ENCODE measurements at places on chromosomes 6 and 20. TPM values are rescaled to one million over a fixed set of nuclear protein-coding genes. Genes with fewer than 3 reads are reported as not detected.

The DNAH8 gene
- 0.01 TPM for polyA plus RNA-seq

The MYCT1 gene
- 10.6 TPM for polyA plus RNA-seq

The ENPP5 gene
- polyA plus RNA-seq, result 5.0 TPM

The NMBR gene
- 0.15 TPM for polyA plus RNA-seq

The RUNX2 gene
- polyA plus RNA-seq, result 2.6 TPM

The MUCL3 gene
- polyA plus RNA-seq, result not detected

The BPIFB2 gene
- not detected for polyA plus RNA-seq

The RNF5 gene
- polyA plus RNA-seq, result 102 TPM

The SLC32A1 gene
- polyA plus RNA-seq, result not detected

The IL20RA gene
- 2.1 TPM for polyA plus RNA-seq

DNA sequence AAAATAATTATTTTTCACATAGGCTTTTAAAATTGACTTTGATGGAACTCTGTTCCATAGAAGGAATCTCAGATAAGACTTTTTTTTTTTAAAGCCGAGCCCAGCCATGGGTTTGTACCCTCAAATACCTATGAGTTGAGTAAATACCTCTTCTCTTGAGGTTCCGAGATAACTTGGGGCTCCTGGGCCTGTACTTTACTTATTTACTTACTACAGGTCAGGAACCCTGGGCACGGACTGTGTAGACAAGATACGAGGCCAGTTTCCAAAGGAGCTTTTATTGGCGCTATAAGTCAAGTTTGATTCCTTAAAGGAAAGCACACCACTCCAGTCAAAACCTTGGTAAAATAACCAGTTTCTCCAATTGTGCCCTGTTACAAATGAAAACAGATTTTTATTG is 7.5 kb downstream of the AFG1L start:
- DNase-seq, result no peak

GRCh38 chr20:63743210-63743970 is 3.8 kb downstream of the SLC2A4RG start:
- no peak for DNase-seq

DNA sequence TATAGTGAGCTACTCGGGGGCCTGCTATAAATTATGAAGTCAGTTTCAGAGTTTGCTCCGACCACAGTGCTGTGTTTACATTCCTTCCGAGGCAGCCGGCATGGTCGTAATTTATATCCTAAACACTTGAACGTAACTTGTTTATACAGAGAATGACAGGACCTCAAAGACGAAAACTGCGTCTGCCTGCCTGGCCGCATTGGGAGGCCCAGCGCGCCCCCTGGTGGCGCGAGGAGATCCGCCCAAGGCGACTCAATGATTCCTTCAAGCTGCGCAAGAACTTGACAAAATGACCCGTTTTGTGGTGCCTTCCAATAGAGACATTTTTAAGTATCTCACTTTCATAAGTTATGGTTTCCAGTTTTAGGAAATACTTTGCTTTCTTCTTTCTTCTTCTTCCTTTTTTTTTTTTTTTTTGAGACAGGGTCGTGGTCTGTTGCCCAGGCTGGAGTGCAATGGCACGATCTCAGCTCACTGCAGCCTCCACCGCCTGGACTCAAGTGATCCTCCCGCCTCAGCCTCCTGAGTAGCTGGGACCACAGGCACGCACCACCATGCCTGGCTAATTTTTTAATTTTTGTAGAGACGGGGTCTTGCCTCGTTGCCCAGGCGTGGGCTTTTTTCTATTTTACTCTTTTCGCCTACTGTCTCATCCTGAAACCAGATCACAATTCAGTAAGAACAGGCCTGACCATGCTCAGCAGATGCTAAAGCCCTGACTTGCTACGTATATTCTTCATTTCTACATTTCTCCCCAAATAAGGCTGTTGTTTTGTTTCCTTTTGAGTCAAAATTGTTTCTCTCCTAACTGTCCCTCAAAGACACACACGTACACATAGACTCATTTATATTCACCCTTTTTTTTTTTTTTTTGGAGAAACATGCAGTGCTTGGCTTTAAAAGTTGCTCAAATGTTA is 7.8 kb downstream of the FOXF2 start:
- DNase-seq, result peak; percentile 47

GRCh38 chr6:131792091-131792496 is 15.7 kb upstream of the ENPP1 start:
- DNase-seq, result no peak

DNA sequence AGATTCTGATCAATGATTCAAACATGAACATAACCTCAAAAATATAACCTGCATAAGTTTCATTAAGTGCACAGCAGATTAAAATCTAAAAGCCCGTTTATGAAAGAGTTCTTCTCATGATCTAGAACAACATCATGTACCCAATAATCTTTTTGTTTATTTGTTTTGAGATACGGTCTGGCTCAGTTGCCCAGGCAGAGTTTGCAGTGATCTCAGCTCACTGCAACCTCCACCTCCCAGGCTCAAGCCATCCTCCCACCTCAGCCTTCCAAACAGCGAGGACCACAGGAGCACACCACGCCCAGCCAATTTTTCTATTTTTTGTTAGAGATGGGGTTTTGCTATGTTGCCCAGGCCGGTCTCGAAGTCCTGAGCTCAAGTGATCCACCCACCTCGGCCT is 149.7 kb downstream of the CDK19 start:
- DNase-seq, result no peak

- DNase-seq, result no peak
These were observed 133.1 kb upstream of the PTPRT start for GRCh38 chr20:43322851-43323250.

GRCh38 chr6:35601331-35602132 is 87.2 kb downstream of the FKBP5 start:
- DNase-seq, result peak; percentile 51

DNA sequence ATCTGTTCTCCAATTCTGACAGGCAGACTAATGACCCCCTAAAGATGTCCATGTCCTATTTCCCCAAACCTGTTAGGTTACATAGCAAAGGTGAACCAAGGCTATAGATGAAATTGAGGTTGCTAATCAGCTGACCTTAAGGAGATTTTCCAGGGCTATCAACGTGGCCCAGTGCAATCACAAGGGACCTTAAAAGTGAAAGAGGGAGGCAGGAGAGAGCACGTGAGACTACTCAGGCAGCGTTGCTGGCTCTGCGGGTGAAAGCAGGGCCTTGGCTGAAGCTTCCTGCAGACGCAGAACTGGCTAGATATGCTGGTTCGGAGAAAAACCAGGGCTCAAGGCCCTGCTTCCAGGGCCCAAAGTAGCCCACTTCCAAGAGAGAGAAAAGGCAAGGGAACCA is 78.7 kb downstream of the NCOA7 start:
- no peak for DNase-seq

DNA sequence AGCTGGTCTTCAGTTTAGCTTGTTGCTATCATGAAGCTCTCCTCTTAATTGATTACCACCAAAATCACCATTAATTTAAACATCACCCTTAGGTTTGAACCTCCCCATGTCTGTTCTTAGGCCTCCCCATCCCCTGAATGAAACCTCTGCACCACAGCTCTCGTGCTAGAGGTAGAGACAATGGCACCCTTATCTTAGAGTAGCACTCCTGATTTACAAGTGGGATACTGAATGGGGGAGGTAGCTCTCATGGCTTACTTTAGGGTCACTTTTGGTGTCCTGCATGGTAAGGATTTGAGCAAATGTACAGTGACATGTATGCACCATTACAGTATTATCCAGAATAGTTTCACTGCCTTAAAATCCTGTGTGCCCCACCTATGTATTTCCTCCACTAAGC is 115.6 kb upstream of the ADTRP start:
- DNase-seq, result no peak

DNA sequence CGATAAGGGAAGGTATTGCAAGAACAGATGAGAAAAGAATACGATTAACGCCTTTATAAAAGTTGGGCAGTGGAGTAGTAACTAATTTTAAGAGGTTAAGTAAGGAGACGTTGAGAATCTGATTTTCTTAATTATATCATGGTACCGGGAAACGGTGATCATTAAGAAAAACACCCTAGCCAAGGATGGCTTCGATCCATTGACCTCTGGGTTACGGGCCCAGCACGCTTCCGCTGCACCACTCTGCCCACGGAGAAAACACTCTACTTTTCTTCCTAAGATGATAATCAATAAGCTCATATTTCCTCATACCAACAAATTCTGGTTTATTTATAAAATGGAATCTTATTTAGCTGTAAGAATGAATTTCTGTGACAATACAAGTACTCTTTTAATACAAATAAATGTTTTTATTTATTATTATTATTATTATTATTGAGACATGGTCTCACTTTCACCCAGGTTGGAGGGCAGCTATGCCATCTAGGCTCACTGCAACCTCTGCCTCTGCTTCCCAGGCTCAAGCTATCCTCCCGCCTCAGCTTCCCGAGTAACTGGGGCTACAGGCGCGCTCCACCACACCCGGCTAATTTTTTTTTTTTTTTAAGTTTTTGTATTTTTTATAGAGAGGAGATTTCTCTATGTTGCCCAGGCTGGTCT is 8.3 kb downstream of the POM121L2 start:
- no peak for DNase-seq

- DNase-seq, result no peak
These were observed 67.2 kb downstream of the YTHDF1 start for GRCh38 chr20:63148696-63149095.

GRCh38 chr20:31698803-31699718 is 23.6 kb downstream of the BCL2L1 start:
- DNase-seq, result no peak

GRCh38 chr6:146890644-146891434 is 292.1 kb downstream of the ADGB start:
- DNase-seq, result no peak

- no peak for DNase-seq
These were observed 74.6 kb downstream of the TMEM244 start for GRCh38 chr6:129786548-129786947.

DNA sequence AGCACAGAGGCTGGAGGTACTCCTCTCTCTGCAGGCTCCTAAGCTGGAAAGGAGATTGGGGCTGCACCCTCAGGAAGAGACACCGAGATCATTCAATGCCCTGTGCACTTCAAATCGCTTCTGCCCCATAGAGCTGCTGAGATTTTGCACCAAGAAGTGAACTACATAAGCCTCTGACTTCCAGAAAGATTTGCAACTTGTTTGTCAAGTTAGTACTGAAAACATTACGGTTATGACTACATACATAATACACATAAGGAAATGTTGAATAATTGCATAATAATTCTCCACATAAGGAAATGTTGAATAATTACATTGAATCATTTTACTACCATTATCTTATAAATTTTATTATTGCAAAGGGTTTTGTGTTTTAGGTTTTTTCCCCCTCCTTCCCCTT is 120.3 kb upstream of the SASH1 start:
- DNase-seq, result no peak

DNA sequence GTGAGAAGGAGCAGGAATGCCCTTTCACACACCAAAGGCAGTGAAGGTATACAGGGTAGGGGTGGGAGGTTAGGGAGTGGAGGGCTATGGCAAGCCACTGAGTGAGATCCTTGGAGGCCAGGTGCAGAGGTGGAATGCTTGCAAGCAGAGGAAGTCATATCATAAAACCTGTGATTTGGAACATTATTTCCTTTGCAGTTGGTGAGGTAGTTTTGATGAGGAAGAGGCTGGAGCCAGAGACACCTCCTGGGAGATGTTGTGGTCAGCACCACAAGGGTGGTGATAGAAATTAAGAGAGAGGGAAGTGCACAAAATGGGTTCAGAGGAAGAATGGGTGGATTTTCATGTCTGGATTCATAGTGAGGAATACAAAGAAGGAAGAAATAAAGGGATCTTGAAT is 73.0 kb downstream of the PLCB4 start:
- DNase-seq, result no peak

DNA sequence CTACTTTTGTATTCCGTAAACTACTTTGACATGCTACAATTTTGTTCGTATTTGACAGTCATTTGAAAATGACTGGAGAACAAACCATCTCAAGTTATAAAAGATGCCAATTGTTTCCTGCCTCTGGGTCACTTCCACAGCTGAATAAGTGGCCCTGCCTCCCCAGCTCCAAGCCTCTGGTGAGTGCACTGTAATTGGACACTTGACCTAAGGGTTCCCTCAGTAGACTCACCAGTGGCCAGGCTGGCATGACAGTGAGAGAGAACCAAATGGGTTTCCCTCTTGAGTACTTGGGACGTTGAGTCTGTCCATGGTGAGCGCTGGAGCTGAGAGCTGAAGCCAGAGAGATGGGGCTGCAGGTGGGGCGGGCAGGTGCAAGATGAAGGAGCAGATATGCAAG is 57.1 kb downstream of the SLC35D3 start:
- no peak for DNase-seq

DNA sequence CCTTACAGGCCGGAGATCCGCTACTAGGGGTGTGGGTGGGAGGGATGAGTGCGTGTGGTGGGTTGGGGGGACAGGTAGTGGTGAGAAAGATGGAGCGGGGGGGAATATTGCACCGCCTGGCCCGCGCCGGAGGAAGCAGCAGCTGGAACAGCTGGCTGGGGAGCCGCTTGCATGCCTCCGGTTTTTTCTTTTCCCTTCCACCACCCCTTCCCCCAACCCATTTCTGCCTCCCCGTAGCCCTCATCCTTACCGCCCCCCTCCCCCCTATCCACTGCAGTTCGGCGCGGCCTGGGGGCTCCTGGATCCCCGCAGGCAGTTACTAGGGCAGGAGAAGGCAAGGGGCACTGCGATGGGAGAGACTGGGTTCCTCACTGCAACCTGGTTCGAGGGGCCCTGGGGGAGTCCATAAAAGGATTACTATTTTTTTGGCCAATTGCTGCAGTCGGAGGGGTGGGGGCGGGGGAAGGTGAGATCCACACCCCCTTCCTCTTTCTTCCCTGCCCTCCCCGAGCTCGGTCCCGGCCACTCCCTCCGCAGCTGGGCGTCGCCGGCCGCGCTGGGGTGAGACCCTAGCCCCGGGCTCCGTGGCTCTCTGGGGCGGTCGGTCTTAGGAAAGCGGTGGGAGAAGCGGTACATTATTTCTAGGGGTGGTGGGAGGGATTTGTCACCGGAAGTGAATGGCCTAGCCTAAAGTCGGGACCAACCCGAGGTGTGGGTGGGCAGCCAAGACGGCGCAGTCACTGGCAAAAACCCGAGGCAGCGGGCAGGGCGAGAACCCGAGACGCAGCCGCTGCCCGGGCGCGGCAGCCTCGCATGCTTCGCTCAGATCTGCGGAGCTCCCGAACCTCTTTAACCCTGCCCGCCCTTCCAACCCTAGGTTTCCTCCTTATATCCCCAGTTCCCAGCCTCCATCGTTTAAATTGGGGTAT is 824 bp upstream of the TBCC start:
- DNase-seq, result peak; percentile 80

GRCh38 chr20:38873050-38873581 is 53.1 kb upstream of the FAM83D start:
- no peak for DNase-seq

- no peak for DNase-seq
These were observed 271.1 kb downstream of the CDH4 start for GRCh38 chr20:61523145-61523544.

DNA sequence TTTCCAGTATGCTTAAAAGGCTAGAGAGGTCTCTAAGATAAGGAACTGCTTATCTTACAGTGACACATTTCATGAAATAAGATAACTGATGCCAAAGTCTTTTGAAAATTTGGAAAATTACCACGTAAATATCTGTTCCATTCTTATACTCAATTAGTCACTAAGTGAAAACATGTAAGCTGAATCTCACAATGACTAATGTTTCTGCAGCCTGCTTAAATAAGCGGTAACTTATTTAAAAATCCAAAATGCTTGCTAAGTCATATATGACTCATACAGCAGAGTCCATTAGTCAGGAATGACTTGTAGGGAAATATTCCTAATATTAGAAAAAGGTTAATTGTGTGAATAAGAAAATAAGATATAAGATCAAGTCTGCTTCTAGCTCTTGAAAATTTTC is 27.8 kb upstream of the LGSN start:
- DNase-seq, result no peak
